Stimulated activated CD4-positive, alpha-beta T cell treated with anti-CD3 and anti-CD28 coated beads, TNF-alpha, amount 100 ng/mL, for 1 hour (primary cell): ENCODE measurements at places on chromosomes 11 and 22.

- no peak for DNase-seq
These were observed 6.0 kb upstream of the ARHGAP42 start for GRCh38 chr11:100681064-100681502.

DNA sequence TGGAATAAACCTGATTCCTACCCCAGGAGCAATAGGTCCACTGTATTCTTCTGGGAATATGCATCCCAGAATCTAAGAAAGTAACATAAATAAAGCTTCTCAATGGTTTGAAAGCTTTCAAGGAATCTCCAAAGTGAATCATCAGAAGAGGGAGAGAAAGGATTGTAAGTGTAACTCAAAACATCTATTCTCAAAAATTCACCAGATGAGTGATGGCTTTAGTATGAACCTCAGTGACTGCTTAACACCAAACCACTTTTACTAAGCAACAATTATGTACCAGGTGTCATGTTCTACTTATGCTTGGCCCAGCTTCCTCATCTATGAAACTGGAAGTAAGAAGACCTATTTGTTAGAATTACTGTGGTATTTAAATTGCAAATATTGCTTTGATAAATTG is 7.4 kb downstream of the RAB38 start:
- no peak for DNase-seq

- no peak for DNase-seq
These were observed 218.6 kb downstream of the FAT3 start for GRCh38 chr11:92443199-92443598.

GRCh38 chr11:33027233-33027632 is 11.6 kb downstream of the DEPDC7 start:
- no peak for DNase-seq

DNA sequence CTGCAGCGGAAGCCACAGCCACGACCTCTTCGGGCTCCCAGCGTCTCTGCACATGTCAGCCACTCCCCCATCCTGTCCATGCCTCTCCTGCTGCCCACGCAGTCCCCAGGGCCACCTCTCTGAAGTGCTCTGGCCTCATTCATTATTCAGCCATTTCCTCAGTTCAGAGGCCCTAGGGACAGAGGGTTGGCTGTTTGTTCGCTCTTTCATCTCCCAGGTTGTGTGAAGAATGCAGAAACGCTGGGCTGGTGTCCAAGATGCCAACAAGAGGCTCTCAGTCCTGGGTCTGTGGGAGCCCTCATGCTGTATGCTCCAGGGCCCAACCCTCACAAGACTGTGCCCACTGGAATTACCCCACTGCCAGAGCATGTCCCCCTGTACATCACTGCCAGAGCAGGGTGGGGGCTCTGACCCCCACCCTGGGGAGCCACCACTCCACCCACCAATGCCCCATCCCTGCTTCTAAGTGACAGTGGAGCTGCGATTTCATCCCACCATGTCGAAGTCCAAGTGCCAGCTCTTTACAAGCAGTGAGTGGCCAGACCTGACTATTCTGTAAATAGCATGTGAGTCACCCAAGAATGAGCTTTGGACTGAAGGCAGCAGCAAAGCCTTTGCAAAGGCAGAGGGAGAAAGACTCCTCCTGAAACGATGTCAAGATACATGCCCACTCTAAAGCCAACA is 209.6 kb downstream of the BUD13 start:
- no peak for DNase-seq
